NCI-H2081 (cell line): ENCODE measurements at places on chromosomes 6 and 20.

- DNase-seq, result no peak
Observed at GRCh38 chr6:1347161-1347560, 35.3 kb downstream of the FOXQ1 start.

- DNase-seq, result peak; percentile 68
Observed at GRCh38 chr6:13248053-13248452, 80.3 kb downstream of the TBC1D7 start.

- no peak for DNase-seq
Observed at GRCh38 chr20:51211191-51211590, 188.3 kb upstream of the KCNG1 start.

- DNase-seq, result no peak
Observed at GRCh38 chr6:168226061-168226752, 93.4 kb downstream of the DACT2 start.
